ENCODE measurements at places on chromosomes 3 and 15. TPM values are rescaled to one million over a fixed set of nuclear protein-coding genes. Genes with fewer than 3 reads are reported as not detected.

Gene TYRO3
- total RNA-seq = 0.05 TPM

Gene DNAH12
- 0.39 TPM for total RNA-seq

Gene CCDC174
- total RNA-seq = 47.1 TPM

Gene PTX3
- 0.36 TPM for total RNA-seq

Gene PLS1
- total RNA-seq = 0.74 TPM

Gene WDR93
- 0.29 TPM for total RNA-seq

Gene IMPG2
- 0.44 TPM for total RNA-seq

Gene VGLL4
- total RNA-seq = 29.0 TPM

Gene DTX3L
- 44.0 TPM for total RNA-seq

All from B cell (primary cell).